Inflammatory macrophage (primary cell): ENCODE measurements at places on chromosomes 2 and 18.
A peak's percentile ranks its signal among the peaks of the same experiment; 100 is the strongest.

GRCh38 chr2:21041943-21042707 is 1.7 kb downstream of the APOB start:
- DNase-seq, result no peak

- no peak for DNase-seq
Measured at GRCh38 chr2:217530392-217531090, 472.3 kb downstream of the TNS1 start.

DNA sequence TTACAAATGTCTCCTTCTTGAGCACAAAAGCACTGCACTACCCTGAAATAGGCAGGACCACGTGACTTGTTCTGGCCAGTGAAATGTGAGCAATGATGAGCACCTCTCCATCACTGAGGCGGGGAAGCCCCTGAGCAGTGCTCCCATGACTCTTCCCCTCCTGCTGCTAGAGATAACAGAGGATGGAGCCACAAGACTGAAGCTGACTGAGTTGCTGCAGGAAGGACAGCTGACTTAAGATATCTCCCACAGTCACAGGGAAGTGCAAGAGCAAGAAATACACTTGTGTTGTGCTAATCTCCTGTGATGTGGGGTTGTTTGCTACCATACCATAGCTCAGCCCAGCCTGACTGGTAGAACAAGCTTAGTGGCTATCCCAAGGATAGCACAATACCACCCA is 38.7 kb downstream of the STK39 start:
- DNase-seq, result no peak

DNA sequence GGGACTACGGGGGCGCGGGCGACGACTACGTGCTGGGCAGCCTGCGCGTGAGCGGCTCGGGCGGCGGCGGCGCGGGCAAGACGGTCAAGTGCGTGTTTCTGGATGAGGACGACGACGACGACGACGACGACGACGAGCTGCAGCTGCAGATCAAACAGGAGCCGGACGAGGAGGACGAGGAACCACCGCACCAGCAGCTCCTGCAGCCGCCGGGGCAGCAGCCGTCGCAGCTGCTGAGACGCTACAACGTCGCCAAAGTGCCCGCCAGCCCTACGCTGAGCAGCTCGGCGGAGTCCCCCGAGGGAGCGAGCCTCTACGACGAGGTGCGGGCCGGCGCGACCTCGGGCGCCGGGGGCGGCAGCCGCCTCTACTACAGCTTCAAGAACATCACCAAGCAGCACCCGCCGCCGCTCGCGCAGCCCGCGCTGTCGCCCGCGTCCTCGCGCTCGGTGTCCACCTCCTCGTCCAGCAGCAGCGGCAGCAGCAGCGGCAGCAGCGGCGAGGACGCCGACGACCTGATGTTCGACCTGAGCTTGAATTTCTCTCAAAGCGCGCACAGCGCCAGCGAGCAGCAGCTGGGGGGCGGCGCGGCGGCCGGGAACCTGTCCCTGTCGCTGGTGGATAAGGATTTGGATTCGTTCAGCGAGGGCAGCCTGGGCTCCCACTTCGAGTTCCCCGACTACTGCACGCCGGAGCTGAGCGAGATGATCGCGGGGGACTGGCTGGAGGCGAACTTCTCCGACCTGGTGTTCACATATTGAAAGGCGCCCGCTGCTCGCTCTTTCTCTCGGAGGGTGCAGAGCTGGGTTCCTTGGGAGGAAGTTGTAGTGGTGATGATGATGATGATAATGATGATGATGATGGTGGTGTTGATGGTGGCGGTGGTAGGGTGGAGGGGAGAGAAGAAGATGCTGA is 1.4 kb downstream of the SOX11 start:
- no peak for DNase-seq

DNA sequence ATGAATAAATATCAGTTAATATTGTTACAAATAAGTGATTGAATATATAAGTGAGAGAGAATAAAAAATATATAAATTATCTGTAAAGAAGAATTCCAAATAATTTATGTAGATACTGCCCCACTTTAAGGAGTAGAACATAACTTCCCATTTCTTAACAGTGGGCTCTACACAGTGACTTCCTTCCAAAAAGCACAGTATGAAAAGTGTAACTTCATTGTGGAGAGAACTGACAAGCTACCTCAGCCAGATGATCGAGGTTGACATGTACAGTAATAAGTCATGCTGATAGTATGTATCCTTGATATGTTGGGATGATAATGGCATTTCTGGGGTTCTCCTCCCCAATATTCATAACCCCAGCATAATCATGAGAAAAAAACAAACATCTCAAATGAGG is 191.9 kb upstream of the FN1 start:
- peak; percentile 14 for DNase-seq

DNA sequence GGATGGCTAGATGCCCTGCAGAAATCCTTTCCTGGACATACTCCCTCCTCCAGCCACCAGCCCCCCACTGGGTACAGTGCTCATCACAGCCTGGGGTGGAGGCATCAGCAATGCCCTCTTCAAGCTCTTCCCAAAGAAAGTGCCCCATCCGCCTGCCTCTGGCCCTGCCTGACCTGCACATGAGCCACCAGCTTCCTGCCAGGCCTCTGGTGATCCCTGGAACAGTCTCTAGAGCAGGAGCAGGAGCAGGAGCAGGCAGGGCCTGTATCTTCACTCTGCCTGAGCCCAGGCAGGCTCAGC is 54.1 kb upstream of the CAB39 start:
- no peak for DNase-seq

DNA sequence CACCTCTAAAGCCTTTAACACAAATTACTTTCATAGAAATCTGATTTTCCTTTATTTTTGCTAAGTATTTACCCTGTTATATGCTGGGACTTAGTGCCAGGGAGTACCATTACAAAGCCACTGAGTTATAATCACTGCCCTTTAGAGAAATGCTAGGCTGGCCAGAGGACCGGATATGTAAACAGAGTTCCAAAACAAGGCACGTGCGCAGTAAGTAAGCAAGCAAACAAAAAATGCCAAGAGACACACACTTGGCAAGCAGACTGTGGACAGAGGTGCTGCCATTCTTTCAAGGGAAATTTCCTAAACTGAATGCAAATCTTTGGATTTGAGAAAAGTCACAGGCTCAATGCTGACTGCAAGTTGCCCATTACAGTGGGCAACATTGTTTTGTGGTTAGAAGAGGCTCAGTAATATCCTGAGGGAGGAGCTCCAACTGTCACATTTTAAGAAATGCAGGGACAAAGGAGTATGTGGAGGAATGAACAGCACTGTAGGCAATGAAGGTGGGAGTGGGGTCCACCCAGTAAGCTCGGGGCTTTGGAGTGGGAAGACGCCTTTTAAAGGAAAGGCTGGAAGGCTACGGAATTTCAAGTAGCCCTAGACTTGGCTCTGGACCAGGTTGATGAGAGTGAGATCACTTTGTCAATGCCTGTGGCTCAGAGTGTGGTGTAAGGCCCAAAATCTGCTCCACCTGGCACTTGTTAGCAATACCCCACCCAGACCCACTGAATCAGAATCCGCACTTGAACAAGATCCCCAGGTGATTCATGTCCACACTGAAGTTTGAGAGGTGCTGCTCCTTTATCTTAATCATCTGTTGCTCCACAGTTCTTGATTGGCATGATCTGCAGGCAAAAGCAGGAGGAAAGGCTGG is 2.1 kb upstream of the PARD6G start:
- no peak for DNase-seq

DNA sequence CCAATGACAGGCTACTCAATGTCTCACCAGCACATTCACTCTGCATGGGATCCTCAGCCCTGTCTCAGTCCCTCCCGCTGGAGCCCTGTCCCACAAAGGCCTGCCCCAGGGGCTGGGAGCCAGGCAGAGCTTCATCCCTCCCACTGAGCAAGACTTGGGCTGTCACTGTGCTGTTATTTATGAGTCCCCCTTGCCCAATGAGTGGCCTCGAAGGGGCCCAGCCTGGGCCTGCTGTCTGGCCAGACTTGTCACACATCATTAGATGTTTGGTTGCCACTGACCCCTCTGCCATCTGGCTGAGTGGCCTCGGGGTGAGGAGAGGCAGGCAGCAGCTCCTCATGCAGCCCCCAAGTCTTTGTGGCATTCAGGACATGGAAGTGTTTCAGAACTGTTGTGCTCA is 330.6 kb upstream of the SKOR2 start:
- no peak for DNase-seq

- DNase-seq, result no peak
Measured at GRCh38 chr2:56444339-56444738, 260.5 kb downstream of the CCDC85A start.

DNA sequence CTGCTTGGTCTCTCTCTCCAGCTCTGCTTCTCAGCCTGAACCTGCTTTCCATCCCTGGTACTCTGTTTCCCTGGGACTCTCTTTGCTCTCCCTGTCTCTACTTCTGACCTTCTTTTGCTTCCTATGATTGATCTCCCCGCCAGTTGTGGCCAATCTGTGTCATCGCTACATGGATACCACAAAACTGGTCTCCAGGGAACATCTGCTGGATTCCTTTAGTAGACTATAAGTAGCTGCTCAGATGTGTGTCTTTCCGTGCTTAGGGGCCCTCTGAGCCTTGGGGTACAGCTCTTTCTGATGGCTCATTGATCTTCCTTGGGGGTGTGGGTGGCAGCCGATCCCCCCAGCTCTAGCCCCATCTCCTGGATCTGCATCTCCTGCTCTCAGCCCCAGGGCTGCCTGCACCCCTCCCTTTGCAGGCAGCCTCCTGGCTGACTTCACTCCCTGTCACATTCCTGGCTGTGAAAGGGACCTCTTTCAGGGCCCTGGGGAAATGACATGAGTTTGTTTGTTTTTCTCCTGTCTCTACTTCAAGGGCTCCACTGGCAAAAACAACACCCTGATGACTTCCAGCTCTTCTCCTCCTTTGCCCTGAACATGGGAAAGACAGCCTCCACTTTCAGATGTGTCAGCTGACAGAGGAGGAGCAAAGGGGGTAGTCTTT is 333.7 kb downstream of the CYP26B1 start:
- DNase-seq, result no peak

DNA sequence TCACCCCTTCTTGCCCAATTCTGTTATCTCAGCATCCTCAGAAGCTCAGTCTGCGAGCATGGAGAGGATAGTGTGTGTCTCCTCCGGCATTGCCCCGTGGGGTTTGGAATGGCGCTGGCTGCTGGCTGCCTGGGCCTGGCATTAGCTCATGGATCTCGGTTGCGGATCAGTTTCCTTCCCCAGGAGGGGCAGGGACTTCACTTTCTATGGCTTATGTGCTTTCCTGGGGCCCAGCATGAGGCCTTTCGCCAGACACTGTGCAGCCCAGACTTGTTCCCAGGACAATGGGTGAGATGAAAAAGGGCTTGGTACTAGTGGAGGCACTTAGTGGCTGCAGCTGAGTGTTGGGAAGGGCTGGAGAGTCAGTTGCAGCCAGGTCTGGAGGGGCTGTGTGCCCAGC is 143.3 kb downstream of the GLI2 start:
- no peak for DNase-seq

- no peak for DNase-seq
Measured at GRCh38 chr2:235027558-235028214, 75.9 kb downstream of the SH3BP4 start.

GRCh38 chr2:33425161-33425560 is 51.3 kb upstream of the RASGRP3 start:
- DNase-seq, result no peak

- no peak for DNase-seq
Measured at GRCh38 chr2:128310094-128310716, 8.5 kb downstream of the HS6ST1 start.

- DNase-seq, result peak; percentile 54
Measured at GRCh38 chr2:46876741-46877384, 38.7 kb downstream of the MCFD2 start.

DNA sequence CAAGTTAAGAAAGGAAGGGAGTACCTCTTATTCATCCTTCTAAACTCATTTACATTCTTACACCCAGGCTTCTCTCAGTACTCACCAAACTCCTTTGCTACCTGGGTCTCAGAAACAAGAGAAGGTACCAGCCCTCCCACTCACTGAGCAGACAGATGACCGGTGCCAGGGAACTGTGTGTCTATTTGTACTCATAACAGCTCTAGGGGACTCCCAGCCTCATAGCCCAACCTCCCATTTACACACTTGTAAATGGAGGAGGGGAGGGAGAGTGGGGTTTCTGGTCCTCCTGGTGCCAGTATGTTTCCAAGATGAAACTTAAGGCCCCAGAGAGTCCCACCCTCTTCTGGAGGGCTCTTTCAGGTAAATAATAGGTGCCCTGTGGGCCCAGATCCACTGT is 42.8 kb upstream of the SIGLEC15 start:
- no peak for DNase-seq

DNA sequence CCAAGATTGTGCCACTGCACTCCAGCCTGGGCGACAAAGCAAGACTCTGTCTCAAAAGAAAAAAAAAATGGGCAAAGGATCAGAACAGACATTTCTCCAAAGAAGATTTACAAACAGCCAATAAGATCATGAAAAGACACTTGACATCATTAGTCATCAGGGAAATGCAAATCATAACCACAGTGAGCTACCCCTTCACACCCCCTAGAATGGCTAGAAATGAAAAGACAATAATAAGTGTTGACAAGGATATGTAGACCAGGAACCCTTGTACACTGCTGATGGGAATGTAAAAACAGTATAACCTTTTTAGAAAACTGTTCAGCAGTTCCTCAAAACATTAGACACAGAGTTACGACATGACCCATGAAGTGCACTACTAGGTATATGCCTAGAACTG is 18.4 kb upstream of the MTERF4 start:
- no peak for DNase-seq

DNA sequence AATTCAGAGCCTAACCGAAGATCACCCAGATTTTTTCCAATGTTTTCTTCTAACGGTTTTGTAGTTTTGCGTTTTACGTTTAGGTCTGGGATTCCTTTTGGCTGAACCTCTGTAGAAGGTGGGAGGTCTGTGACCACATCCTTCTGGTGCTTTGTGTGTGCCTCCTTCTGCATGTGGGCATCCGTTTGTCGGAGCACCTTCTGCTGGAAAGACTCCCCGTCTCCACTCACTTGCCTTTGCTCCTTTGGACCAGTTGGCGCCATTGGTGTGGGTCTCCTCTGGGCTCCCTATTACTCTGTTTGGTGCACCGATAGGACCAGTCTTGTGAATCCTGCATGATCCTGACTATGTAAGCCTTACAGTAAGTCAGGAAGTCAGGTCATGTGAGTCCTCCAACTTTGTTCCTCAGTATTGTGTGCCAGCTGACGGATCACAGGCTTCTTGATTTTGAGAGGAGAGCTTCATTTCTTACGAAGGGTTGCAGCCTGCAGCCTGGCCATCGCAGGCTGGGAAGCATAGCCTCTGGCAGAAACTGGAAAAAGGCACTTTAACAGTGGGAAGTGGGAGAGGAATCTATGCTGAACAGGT is 13.6 kb downstream of the AQP12A start:
- peak; percentile 88 for DNase-seq

GRCh38 chr2:207370646-207371045 is 159.1 kb upstream of the CREB1 start:
- DNase-seq, result no peak

DNA sequence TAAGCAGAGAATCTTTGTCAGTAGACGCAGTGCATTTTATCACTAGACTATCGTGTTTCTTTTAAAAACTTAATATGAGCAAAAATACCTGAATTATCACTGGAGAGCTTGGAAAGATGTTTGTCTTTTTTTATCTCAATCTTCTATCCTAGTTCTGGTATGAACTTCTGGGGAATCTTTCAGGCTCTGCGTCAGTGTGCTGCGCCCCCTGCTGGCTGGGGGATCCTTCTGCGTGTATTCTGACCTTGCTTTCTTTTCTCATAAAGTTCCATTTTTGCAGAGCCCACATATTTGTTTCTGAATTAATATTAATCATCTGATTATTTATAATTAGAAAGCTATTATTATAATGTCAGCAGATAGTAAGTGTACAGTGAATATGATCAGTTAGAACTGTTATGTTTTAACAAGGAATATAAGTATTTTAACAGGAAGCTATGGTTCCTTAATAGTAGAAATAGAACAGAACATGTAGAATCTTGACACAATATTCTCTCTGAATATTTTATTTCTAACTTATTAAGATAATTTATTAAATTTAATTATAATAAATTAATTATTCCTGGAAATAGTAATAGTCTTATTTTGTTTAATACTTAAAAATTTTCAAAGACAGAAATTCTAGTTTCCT is 945.0 kb upstream of the CRIM1 start:
- peak; percentile 49 for DNase-seq
